ENCODE measurements at places on chromosomes 2 and 18.

DNA sequence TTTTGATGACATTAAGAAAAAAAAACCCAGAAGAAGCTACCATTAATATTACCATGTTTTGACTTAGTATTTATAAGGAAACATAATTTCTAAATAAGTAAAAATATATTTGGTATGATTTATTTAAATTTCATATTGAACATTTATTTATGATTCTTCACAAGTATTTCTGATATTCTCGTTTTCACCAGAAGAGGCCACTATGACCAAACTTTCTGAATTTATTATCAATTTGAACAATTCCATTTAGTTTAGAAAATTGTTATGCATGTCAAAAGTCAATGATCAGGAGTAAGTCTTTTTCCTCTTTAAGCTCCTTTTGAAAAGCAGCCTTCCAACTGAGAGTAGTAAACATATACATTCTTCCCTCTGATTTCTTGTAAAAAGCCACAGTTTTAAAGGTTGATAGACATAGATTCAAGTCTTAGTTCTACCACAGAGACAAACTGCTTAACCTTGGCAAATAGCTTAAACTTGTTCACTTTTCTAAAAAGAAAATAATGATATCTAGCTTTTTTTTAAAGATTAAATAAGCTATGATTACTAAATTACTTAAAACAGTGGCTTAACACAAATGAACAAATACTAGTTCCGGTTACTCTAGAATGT lies 329.9 kb downstream of the TRIB2 start:
- no peak for DNase-seq

GRCh38 chr2:222899413-222900181 lies 38.8 kb downstream of the ACSL3 start:
- DNase-seq: no peak

GRCh38 chr18:58391231-58391825 lies 237.6 kb downstream of the ALPK2 start:
- DNase-seq: no peak

GRCh38 chr18:49022311-49023161 lies 71.8 kb upstream of the SMAD7 start:
- no peak for DNase-seq

GRCh38 chr2:47128705-47129104 lies 26.4 kb downstream of the STPG4 start:
- DNase-seq: no peak

DNA sequence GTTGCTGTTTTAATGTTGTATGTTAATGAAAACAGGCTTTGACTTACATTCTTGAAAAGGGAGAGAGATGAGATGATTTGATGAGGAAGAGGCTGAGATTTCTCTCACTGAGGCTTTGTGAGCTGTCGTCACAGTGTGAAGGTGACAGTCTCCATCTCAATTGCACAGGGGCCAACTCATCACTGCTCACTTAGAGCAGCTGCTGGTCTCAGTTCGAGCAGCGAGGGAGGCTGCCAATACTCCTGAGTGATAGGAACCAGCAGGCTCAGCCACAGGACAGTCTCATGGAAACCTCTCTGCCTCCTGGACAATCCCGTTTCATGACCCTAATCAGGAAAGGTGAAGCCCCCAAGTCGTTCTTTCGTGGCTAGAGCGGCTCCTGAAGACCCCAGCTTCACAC lies 170.7 kb upstream of the SOX11 start:
- DNase-seq: no peak

GRCh38 chr2:109128616-109129355 lies at the start of gene SH3RF3:
Gene SH3RF3, plus strand, starts transcription at chr2:109129205.
- DNase-seq: no peak

GRCh38 chr2:222862106-222862908 lies 1.5 kb downstream of the ACSL3 start:
- no peak for DNase-seq

GRCh38 chr2:65880436-65880835 lies 448.0 kb upstream of the SPRED2 start:
- DNase-seq: no peak

- DNase-seq: no peak
Observed at GRCh38 chr2:128379021-128380015, 60.6 kb upstream of the HS6ST1 start.

DNA sequence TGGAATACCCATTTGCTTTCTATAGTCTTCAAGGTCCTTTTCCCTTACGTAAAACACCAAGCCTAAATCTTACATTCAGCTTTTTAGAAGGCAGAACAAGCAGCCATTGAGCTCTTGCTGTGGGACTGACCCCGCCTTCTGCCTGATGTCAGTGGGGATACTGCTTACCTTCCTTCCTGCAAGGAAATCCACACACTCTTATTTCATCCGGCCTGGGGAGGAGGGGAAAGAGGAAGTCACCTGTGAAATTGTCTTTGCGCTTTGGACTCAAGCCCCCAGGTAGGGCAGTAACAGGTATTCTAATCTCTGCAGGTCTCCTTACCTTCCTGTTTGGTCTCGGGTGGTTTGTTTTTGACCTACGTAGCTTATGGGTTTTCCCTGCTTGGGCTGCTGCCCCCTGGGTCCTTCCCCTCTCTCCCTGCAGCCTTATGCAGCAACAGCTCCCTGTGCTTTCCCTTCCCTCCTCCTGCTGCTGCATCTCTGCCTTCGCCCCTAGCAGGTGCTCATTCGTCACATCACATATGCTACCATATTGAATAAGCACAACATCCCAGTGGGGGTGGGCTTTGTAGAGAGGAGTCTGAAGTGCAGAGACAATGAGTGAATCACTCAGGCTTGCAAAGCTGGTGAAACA lies 402.5 kb upstream of the TRIB2 start:
- DNase-seq: no peak

DNA sequence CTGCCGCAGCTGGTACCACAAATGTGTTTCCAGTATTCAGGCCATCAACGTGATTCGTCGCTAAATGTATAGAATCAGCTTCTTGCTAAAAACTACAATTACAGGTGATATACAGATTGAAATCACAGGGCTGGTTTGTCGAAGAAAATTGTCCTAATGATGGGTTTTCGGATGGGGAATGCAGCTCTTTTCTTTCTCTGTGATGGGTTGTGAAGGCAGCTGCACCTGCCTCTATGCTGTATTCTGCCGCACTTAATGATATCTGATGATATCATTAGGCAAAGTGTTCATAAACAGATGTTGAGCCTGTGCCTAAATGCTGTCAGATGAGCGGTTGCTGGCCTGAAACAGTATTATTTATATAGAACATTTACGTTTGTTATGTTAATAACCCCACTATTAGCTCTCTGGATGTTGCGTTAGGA lies 218.1 kb downstream of the ARHGAP15 start:
- DNase-seq: no peak

DNA sequence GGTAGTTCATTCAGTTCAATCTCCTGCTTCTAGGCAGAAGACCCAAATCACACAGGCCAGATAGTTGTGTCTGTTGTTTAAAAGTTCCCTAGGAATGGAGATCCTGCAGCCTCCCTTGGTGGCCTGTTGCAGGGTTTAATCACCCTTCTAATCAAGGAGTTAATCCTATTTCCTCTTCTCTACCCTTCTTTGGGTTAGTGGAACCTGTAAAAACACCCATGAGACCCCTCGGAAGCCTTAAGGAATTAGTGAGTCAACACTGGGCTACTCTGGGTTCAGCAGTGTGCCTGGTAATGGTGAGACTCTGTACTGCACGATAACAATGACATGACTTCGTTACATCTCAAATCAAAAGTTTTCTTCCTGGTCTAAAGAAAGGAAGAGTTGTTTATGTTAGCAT lies 217.6 kb upstream of the NRP2 start:
- DNase-seq: no peak

GRCh38 chr2:33441235-33441810 lies 35.1 kb upstream of the RASGRP3 start:
- DNase-seq: no peak

GRCh38 chr2:65668744-65669143 lies 236.3 kb upstream of the SPRED2 start:
- no peak for DNase-seq

- no peak for DNase-seq
Observed at GRCh38 chr18:69380324-69380723, 20.4 kb upstream of the DOK6 start.

GRCh38 chr2:202700075-202700901 lies 65.5 kb downstream of the FAM117B start:
- no peak for DNase-seq

GRCh38 chr2:230731512-230731911 lies 18.9 kb downstream of the CAB39 start:
- no peak for DNase-seq

DNA sequence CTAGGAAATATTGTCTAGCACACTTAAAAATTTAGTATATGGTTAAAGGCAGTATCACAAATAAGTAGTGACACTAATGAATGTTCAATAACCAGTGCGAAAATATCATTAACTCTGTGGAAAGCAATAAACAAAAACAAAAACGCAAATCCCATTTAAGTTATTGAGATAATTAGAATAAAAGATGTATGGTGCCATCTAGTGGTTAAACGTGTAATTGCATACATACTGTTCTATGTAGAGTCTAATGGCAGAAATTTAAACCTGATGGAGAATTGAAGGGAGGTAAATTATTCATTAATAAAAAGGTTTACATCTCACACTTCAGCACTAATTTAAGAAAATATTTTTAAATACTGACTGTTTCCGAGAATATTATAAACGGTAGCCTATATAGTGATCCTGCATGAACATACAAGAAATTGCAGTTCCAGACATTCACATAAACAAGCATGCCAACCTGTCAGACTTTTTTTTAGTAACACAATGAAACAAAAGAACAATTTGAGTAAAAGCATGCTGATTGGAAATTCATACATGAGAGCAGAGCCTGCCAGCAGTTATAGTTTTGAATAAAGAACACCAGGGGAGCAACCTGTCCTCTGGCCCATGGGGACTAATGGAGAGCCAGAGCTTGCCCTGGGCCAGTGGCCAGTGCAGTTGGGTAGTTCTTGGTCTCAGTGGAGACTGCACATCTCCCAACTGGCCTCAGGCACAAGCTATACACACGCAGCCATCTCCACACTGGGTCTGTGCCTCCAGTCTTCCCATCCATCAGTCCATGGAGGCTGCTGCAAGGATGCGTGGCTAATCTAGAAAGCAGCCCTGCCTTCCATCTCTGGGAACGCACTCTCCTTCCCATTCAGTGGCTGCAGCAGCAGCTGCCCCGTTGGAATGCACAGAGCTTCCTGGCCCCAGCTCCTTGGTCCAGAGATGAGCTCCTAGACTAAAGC lies 28.0 kb downstream of the GCG start:
- no peak for DNase-seq

DNA sequence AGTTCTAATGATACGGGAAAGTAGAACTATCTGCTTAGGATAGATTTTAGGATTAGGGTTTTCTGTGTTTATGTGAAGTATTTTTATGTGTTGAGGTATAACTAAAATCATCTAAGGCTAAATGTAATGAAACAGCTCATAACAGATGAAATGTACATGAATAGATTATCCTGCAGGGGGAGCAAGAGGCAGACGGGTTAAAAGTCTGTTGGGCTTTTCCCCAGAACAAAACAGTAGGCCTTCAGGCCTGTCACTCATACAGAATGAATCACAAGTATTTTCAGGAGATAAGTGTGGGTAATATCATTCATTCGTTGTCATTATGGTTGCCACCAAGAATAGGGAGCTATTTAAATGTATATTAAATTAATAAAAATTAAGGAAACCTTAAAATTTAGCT lies 107.9 kb upstream of the IL1R2 start:
- DNase-seq: no peak

GRCh38 chr2:23788100-23788499 lies 138.8 kb downstream of the ATAD2B start:
- no peak for DNase-seq

DNA sequence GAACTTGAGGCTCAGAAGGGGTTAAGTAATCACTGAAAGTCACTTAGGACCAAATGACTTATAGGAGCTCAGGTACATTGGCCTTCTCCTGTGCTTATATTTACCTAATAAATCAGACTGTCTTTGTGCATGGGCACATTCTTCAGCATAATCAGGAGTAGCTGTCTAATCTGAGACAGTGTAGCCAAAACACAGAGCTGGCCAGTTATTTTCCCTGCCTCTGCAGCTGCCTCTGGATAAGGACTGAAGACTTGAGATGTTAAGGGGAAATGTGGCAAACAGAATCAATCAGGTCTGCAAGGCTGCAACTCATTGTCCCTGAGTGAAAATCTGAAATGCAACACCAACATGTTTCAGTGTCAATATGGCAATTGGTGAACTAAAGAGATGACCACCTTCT lies 1.5 kb downstream of the FSHR start:
- no peak for DNase-seq

- no peak for DNase-seq
Observed at GRCh38 chr2:28665041-28665704, 86.5 kb upstream of the PPP1CB start.

DNA sequence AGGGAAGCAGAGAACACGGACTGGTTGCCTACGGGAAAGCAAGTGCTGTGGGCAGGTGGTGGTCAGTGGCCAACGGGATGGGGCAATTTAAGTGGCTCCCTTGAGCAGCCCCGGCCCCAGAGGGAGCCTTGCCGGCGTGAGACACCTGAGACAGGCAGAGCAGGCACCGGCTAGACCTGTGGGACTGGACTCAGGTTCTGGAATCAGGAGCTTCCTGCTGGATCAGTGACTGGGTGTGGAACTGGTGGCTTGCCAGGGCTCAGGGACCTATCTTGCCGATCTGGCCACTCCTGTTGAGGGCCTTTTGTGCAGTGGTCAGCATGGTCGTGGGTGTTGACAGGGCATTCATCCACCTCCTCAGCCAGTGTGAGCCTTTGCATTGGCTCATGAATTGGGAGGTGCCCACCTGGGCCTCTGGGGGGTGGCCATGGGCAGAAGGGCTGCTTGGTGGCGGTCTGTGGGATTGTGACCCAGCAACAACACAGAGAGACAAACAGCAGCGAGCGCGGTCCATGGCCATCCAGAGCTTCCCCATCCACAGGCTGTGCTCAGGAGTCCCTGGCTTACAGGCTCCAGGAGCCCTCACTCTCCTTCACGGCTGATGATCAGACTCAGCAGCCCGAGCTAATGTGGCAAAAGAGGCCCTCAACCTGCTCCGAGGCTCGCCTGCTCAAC lies 85.4 kb upstream of the ZNF516 start:
- no peak for DNase-seq

DNA sequence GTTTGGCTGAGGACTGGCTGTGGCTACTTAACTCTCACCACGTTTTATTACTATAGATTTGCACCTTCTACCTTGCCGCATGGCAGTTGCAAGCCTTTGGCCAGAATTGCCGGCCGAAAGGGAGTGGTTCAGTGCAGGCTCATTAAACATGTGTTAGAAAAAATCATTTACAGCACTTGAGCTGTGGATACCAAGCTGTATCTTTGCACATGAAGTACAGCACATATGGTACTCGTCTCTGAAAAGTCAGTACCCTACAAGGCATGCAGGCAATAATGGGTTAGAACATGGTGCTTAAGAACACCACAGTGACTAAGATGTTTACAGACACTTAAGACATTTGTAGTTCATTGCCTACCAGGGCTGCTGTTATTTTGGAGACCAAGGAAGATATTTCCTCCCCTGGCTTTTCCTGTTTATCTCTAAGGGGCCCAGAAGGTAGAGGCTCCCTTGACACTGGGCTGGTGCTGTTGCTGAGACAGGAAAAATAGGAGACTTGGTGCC lies 103.1 kb downstream of the ZNF532 start:
- no peak for DNase-seq

DNA sequence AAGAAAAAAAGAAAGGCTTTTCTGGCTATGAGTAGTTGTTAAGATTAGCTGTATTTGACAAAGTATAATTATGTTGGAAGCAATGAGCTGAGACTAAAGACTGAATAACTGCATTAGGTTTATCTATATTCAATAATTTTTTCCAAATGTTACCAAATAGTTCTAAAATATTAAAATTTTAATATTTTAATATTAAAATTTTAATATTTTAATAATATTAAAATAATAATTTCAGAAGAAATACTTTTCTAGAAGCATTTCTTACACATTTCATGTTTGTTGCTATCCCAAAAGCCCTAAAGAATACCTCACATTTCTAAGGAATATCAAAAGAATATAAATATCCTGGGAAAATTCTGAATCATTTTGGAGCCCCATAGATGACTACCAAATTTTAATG lies 74.7 kb downstream of the LRP2 start:
- DNase-seq: no peak
